ENCODE measurements at places on chromosomes 16 and 17.
A peak's percentile ranks its signal among the peaks of the same experiment; 100 is the strongest.

GRCh38 chr17:15973834-15974233, 25.7 kb downstream of the ZSWIM7 start:
- no peak for DNase-seq

GRCh38 chr16:13569986-13570385, 350.0 kb upstream of the ERCC4 start:
- no peak for DNase-seq

GRCh38 chr17:57243171-57243622, 13.1 kb upstream of the MSI2 start:
- DNase-seq = peak; percentile 74

GRCh38 chr16:31421587-31421986, 6.6 kb downstream of the COX6A2 start:
- DNase-seq = no peak

- peak; percentile 66 for DNase-seq
Measured at GRCh38 chr17:8153525-8153956, 1.3 kb upstream of the PER1 start.

DNA sequence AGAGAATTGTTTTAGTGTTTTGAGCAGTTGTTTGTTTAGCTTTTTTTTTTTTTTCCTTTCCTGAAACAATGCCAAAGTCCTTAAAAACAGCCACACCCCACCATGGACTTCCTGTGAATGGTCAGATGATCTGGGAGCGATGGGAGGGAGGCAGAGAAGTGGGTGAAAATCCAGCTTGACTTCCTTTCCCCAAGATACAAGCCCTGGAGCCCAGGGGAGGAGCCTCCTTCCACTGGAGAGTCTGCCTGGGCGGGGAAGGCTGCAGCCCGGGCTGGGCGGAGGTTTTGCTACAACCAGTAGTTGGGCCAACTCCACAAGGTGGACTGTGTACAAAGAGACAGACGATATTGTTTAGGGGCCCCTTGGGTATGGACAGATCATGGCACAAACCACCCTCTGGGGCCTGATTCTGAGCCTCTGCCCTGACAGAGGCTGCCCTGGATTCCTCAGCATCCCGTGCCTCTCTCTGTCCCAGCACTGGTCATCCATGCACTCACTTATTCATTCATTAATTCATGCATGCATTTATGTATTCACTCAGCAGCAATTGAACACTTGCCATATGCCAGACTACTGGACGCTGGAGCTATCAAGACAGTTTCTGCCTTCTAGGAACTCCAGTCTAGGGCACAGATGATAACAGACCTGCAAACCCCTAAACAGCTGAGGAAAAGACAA, 29.8 kb downstream of the WSB1 start:
- DNase-seq = peak; percentile 51

DNA sequence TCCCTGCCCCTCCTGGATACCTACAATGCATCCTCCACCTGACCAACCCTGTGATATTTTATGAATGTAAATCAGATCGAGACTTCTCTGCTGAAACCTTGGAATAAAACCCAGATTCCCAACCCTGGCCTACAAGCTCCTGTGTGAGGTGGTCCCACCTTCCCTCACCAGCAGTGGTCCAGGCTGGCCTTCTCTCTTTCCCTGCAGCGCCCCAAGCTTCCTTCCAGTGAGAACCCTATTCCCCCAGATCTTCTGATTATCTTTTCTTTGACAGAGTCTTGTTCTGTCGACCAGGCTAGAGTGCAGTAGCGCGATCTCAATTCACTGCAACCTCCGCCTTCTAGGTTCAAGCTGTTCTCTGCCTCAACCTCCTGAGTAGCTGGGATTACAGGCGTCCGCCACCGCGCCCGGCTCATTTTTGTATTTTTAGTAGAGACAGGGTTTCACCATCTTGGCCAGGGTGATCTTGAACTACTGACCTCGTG, 2.5 kb upstream of the HELZ start:
- no peak for DNase-seq

- DNase-seq = no peak
Measured at GRCh38 chr17:49291929-49292328, 61.3 kb upstream of the PHOSPHO1 start.

DNA sequence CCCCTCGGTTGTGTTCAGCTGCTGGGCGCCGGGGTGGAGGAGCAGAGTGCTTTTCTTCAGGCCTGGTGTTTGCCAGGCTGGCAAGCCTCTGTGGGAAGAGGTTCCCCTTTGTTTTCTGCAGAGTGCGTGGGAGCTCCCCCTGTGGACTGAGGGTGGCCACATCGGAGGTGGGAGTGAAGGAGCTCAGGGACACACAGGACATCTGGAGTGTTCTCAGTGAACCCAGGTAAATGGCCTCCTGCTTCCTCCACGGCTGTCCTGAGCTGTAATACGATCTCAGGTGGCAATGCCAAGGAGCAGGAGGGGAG, 39.2 kb upstream of the IRF8 start:
- DNase-seq = no peak

- DNase-seq = peak; percentile 12
Measured at GRCh38 chr17:33234930-33235685, 58.0 kb downstream of the ASIC2 start.

- DNase-seq = no peak
Measured at GRCh38 chr17:76485569-76485968, 15.7 kb downstream of the RHBDF2 start.

GRCh38 chr16:77402672-77403071, 32.2 kb downstream of the ADAMTS18 start:
- DNase-seq = no peak

DNA sequence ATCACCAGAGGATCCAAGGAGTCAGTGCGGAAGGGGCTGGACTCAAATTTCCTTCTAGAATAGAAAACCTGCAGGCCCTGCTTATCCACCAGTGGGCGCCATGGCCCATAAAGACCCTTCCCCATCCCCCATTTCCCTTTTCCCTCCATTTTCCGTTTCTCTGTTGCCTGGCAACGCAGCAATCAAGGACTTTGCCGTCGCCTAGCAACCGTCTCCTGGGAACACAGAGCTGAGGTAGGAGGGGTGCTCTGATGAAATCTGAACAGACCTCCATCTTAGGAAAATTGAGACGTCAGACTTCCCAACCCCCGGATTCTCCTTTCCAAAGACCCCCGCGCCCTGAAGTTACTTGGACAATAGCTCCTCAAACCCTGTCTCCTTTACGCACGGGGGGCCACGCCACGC, 5.7 kb downstream of the DLG4 start:
- DNase-seq = no peak

DNA sequence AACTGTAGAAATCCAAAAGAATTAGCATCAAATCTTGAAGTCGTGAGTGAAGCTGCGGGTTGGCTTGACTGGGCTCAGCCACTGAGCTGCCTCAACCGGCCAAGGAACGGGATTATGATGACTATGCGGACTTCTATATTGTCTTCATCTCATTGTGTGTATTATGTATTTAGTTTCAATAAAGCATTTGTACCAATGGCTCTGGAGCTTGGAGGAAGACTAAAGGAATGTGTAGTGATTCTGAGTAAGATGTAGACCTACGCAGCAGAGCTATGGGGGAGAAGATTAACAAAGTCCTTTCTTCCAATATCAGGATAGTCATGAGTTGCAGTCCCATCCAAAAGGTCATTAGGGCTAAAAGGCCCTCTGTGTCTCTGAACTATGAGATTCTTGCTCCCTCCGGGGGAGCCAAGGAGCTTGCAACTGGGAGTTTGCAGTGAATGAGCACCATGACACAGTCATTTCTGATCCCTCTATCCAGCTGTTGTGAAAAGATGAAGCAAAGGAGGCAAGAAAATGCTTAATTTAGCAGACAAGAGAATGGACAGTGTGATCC, 8.3 kb downstream of the EME1 start:
- DNase-seq = no peak
